ENCODE measurements at places on chromosomes 7 and 10. TPM values are rescaled to one million over a fixed set of nuclear protein-coding genes. Genes with fewer than 3 reads are reported as not detected.

GRCh38 chr7:111094419-111094818 lies 3.5 kb downstream of the LRRN3 start:
- no peak for DNase-seq

- no peak for DNase-seq
Measured at GRCh38 chr7:75977743-75978142, 16.7 kb downstream of the TMEM120A start.

DNA sequence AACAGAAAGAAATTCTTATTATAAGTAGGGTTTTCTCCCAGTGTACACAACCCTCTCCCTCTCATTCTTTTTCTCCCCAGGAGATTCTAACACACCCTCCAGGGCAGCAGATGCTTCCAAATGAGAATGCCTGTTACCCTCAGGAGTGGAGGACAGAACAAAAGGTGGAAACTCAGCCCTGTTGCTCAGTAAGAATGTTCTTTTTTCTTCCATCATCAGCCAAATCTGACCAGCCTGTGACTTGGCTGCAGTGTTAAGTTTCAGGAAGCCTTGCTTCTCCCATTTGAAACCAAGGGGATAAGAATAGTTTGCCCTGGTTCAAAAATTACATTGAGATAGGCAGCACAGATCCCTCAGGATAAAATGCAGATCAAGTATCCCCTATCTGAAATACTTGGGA lies 77.5 kb upstream of the EEPD1 start:
- no peak for DNase-seq

DNA sequence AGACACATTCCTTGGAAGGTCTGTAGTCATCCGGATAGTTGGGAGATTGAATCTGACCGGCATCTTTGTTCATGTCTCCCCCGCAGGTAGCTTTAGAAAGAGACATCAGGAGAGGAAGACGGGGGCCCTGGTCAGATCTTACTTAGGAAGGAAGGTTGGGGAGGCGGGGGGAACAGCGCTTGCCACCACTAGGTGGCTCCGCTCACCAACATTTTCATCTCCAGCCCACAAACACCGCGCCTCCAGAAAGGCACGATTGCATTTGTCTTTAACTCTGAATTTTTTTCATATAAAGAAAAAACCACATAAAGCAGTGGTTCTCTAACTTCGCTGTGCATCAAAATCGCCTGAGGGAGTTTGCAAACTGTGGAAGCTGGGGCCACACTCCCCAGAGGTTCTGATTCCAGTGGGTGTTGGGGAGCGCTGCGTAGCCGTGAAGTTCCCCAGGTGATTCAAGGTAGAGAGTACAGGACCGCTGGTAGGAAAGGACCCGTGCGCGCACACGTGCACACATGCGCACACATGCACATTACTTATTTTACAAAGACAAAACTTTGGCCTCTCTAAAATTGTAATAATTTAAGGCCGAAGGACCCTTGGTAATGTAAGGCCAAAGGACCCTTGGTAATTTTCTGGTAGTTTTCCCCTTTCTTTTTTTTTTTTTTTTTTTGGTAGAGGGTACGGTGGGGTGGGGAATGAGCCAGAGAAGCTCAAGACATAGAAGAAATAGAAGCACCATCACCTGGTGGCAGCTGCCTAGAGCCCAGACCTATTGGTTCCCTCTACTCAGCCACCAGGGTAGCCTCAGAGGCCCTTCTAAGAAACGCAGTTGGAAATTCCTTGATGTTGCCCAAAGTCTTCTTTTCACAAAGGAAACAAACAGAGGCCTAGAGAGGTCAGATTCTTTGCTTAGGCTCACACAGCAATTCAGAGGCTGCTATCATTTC lies 37.4 kb upstream of the OPALIN start:
- DNase-seq, result peak; percentile 33

DNA sequence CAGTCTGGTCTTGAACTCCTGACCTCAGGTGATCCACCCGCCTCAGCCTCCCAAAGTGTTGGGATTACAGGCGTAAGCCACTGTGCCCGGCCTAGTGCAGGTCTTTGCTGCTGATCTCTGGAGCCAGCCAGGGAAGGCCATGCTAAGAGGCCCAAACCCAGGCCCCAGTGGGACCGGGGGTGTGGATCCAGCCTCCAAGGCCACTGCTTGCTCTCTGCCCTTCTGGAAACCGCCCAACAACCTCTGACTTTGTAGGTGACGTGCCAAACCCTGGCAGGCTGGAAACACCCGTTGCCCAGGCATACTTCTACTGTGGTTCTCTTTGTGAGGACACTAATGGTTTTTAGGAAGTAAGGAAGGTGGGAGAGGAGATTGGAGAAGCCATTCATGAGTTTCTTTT lies 83.5 kb upstream of the GNA12 start:
- DNase-seq, result no peak

DNA sequence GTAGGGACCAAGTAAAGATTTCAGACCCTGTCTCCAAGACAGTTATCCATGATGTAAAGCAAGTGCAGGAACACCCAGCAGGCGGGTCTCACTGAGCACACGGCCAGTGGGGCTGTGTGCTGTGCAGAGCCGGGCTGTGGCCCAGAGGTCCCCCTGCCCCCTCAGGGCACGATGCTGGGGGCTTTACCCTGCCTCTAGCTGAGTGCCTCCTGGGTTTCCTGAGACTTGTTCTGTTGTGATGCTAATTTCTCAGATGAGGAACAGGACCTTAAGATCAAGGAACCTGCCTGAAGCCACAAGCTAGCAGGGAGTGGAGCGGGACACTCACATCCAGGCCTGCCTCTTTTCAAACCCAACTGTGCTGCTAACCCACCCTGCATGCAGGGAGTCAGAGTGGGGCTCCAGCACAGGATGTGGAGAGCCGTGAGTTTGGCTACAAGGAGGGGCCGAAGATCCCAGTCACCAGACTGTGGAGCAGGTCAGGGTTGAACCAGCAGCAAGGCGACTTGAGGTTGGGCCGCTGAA lies 76.1 kb upstream of the LYZL2 start:
- no peak for DNase-seq

The TMEM72 gene
- polyA plus RNA-seq, result not detected

Data from AG04450 (cell line).